ENCODE measurements at places on chromosomes 12 and 14. TPM values are rescaled to one million over a fixed set of nuclear protein-coding genes. Genes with fewer than 3 reads are reported as not detected.

The GZMB gene
- 0.13 TPM for total RNA-seq

The SERPINA5 gene
- total RNA-seq = not detected

The GPR84 gene
- total RNA-seq = not detected

The SMIM41 gene
- 0.13 TPM for total RNA-seq

The KERA gene
- total RNA-seq = not detected

The GLI1 gene
- 0.31 TPM for total RNA-seq

The FAM222A gene
- total RNA-seq = 0.13 TPM

The PLD4 gene
- total RNA-seq = 0.13 TPM

The CLEC9A gene
- total RNA-seq = not detected

The GLIPR1L1 gene
- total RNA-seq = not detected

The ATL1 gene
- 4.4 TPM for total RNA-seq

The PHETA1 gene
- 4.7 TPM for total RNA-seq
